ENCODE measurements at places on chromosomes 2 and 18.

DNA sequence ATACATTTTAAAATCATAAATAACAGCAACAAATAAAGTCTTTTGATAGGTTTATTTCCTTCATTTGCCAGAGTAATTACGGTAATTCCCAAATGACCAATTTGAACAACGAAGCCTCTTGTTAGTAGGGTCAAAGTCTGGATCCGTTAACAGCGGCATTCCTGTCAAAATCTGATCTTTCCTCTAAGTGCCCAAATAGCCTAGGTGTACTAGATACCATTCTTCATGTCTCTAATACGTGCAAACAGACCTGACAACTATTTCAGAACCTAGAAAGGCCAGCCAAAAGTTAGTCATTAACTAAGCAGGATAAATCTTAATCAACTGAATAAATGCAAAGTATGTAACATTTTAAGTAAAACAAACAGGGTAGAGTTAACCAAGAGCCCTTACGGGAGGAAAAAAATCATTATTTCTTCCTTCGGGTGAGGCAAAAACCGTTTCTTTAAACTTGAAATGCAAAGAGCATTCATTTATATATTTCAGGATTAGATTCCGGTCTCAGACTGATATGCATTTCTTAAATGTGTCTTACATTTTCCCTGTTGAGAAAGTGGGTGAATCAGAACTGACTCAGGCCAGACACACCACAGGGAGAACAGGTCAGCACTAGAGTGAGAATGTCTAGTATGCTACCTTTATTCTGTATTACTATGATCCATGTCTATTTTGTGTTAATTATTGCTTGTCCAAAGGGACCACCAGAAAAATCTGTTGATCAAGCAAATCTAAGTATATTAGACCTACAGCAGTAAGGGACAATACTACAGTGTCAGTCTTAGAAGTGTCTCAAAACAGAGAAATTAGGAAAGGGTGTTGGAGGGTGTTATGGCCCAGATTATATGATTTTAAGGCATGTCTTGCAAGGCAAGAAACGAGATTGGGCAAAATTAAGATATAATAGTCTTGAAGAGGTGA lies 141.5 kb upstream of the NDUFV2 start:
- peak; percentile 96 for DNase-seq

DNA sequence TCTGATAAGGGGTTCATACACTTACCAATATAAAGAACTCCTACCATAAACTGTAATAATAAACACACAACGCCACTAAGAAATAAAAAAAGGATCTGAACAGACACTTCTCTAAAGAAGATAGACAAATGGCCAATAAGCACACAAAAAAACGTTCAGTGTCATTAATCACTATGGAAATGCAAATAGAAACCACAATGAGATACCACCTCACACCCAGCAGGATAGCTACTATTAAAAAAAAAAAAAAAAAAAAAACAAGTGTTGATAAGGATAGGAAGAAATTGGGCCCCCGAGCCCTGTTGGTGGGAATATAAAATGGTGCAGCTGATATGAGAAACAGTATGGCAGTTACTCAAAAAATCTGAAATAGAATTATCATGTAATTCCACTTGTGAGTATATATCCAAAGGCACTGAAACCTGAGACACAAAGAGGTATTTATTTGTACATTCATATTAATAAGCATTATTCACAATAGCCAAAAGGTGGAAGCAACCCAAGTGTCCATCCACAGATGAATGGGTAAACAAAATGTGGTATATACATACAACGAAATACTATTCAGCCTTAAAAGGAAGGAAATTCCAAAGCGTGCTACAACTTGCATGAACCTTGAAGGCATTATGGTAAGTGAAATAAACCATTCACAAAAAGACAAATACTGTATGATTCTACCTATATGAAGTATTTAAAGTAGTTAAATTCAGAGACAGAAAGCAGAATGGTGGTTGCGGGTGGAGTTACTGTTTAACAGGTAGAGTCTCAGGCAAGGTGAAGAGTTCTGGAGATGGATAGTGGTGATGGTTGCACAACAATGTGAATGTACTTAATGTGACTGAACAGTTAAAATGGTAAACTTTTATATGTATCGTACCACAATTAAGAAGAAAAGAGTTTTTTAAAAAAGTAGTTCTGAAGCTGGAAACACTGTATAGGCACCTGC lies 17.9 kb downstream of the REV1 start:
- no peak for DNase-seq

DNA sequence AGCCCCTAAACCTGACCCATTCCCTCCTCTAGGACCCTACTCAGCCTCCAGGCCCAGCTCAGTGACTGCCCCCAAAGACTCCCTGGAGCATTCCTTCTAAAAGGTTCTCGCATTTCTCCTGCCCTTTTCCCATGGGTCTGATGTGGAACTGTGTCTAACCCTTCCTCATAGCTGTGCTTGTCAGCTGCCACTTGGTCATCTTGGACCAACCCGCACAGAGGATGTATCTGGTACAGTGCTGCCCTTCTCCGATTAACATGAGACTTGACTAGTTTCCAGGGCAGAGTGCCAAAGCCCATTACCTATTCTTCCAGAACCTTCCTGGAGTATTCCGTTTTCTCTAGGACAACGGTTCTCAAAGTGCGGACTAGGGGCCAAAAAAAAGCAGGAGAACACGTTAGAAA lies 518 bp upstream of the NFU1 start:
- DNase-seq, result no peak

DNA sequence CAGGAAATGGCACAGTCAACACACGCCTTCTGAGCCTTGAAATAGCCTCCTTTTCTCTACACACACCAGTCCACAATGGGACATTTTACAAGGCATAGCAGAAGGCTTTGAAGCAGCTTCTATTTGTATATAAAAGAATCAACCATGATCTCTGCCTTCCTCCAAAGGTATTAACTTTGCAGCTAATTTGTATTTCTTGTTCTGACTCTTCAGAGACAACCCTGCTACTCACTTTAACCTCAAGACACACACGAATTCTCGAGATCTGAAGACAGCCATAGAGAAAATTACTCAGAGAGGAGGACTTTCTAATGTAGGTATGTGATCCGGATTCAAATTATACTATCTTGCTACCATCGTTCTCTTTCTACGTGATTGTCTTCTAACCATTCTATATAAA lies 104.6 kb downstream of the VIT start:
- DNase-seq, result no peak

DNA sequence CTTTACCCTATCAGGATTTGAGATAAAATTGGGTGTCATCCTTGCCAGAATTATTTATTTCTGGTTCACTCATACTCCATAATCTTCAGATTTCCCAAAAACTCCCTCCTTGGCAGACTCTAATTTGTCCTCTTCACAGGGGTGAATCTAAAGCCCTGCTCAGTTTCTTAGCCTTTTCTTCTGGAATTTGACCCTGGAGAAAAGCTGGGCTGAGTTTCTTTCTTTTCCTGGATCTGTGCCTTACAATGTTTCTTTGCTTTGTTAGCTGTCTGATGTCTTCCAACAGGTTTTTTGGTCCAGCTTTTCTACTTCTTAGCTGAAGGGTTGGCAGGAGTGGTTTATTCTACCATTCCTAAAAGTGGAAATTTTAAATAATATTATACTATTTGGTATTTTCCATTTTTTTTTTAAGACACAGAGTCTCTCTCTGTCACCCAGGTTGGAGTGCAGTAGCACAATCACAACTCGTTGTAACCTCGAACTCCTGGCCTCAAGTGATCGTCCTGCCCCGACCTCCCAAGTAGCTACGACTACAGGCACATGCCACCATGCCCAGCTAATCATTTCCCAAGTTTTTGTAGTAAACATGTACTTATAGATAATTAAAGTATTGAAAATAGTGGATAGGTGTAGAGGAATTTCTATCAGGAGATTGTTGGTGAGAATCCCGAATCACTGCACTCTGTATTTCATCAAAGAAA lies 138.4 kb upstream of the TWIST2 start:
- no peak for DNase-seq

DNA sequence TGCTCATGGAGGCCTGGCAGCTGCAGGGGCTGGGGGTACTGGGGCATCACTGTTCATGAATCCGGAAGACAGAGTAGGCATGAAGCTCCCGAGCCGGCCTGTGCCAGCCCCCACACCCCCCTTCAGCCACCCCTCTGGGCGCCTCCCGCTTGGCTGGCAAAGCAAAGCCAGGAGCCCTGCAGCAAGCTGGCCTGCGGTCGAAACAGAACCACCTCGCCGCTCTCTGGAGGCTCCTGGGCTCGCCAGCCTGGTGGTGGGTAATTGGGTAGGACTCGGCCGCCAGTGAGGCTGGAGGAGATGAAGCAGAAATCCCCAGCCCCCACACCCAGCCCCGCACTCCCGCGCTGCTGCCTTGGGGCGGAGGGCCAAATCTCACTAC lies 70.9 kb upstream of the GPC1 start:
- peak; percentile 42 for DNase-seq

DNA sequence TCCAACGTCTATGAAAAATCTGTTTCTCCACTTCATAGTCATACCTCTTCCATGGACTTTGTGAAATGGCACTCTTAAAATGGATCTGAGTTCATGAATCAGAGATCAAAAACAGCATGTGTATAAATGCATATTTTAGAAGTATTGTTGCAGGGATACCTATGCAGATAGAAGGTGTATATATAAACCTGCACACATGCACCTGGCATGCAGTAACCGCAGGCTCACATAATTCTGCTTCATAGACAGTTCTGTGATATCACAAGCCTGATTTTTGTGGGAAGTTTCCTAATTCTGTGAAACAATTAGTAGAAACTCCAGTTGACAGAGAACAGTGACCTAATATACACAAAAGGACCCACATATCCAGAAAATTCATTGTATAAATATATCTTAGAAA lies 421.7 kb downstream of the TGIF1 start:
- no peak for DNase-seq

DNA sequence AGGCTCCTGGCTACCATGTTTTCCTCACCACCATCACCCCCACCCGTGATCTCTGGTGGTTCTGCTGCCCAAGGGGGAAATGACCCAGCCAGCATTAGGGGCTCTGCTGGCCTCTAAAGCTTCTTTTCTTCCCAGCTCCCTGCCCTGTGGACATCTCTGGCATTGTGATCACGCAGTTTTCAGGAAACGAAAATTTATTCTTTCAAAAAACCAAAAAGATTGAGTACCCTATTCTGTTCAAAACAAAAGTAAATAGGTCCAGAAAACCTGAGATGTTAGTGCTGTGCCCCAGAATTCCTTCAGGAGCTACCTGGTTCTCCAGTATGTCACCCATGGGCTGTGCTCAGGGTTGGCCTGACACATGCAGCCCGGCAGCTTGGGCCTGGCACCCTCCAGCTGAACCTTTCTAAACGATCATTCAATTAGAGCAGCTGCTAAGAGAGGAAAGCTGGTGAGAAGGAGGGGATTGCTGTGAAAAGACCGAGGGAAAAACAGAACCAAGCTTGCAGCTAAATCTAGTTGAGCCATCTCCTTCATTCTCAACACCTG lies 157.5 kb downstream of the MGAT5 start:
- no peak for DNase-seq

DNA sequence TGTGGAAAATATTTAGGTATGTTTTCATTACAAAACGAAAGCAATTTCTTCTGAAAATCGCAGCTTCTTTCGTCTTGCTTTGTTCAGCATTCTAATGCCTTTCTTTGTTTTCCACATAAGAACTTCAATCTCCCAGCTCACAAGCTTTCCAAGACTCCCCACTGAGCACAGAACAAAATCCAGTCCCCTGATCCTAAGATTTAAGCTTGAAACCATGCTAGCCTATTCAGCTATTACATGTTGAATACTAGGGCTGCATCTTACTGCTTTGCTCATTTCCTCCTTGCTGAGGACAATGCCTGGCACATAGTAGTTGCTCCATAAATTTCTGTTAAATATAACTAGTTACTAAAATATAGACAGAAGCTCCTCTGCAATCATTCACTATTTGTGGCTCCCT lies 160.6 kb downstream of the GALNT3 start:
- no peak for DNase-seq

- no peak for DNase-seq
Measured at GRCh38 chr2:9199716-9200632, 6.6 kb upstream of the ASAP2 start.

DNA sequence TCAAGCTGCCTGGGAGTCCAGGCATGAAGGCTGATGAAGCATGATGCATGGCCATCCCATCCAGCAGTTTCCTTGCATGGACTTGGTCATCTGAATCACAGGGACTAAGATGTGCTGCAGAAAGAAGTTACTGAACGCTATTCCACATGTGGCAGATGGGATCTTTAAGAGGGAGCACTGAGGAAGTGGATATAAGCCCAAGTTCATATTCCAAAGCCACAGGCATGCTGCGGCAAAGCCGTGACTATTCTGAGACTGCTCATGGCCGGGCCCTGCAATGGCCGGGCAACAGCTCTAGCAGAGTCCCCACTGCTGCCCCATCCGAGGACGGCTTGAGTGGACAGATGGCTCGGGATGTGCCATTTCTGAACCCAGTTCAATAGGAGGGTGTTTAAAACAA lies 61.5 kb downstream of the STPG4 start:
- DNase-seq, result no peak

DNA sequence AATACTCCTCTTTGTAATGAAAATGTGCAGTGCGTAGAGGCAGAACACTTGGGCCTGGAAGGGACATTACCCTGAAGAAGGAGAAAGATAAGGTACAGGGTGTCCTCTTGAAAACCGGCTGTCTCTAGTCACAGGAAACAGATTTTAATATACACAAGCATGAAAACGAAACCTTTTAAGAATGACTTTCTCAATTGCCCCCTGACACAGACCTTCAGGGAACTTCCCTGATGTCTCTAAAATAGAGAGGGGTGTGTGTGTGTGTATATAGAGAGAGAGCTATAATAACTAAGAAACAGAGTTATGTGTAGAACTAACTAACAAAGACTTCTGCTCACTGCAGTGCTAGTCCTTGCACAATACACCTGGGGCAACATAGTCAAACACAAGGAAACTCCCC lies 780.0 kb downstream of the CNTNAP5 start:
- no peak for DNase-seq

DNA sequence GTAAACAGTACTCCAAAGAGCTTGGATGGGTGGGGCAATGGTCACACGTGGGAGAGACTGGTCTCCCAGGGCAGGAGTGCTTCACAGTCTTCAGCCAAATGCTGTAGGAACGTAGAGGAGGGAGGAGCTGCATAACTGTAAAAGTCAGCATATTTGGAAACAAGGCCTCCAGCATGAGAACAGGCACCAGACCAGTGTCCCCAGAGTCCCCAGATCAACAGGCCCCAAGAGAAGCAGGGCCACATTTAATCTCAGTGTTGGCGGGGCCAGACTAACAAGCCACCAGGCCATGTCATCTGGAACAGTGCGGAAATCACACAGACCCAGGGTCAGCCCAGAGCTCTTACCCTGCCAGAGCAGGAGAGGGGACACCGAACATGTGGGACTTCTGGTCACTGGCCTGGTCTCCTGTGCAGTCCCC lies 63.2 kb downstream of the ADCY3 start:
- no peak for DNase-seq
